ENCODE measurements at places on chromosomes 12 and 14.

GRCh38 chr12:101813117-101813516, 17.6 kb downstream of the GNPTAB start:
- DNase-seq, result no peak

- no peak for DNase-seq
Measured at GRCh38 chr12:50322206-50322605, 38.9 kb upstream of the LIMA1 start.

DNA sequence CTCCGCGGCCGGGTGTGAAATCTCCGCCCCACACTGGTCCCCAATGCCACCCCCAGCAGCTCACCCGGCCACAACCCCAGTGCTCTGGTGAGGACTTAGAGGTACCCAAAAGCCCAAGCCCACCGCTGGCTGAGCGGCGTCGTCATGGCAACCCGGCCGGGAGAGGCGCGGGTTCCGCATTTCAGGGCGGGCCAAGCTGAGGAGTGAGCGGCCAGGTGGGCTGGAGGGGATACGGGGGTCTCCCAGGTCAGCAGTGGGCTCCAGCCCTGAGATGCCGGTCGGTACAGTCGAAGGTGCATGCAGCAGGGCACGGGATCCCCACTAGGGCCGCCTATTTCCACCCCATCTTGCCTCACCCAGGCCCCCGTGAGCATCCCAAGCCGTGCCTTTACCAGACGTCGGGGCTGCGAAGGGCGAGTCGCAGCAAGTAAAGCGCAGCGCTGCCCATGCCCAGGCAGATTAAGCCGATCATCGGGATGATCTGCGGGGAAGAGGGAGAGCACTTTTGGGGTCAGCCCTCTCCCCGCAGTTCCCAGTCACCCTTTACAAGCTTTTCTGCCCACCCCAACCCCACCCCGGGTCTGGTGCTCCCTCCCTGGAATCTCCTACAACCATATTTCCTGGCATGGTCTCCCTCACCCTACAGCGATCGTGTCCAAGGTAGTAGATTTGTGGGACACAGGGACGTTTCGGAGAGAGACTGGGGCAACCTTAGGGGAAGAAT, 6.9 kb downstream of the SHMT2 start:
- no peak for DNase-seq

DNA sequence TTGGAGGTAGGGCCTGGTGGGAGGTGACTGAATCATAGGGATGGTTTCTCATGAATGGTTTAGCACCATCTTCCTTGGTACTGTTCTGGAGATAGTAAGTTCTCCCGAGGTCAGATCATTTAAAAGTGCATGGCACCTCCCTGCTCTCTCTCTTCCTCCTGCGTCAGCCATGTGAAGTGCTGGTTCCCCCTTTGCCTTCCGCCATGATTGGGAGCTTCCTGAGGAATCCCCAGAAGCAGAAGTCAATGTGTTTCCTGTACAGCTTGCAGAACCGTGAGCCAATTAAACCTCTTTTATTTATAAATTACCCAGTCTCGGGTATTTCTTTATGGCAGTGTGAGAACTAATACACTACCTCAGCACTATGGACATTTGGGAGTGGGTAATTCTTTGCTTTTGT, 4.8 kb upstream of the LGMN start:
- DNase-seq, result no peak

- no peak for DNase-seq
Measured at GRCh38 chr12:14905269-14906004, 19.8 kb upstream of the MGP start.

GRCh38 chr14:24224618-24225071, 7.5 kb downstream of the NEDD8 start:
- DNase-seq, result no peak

DNA sequence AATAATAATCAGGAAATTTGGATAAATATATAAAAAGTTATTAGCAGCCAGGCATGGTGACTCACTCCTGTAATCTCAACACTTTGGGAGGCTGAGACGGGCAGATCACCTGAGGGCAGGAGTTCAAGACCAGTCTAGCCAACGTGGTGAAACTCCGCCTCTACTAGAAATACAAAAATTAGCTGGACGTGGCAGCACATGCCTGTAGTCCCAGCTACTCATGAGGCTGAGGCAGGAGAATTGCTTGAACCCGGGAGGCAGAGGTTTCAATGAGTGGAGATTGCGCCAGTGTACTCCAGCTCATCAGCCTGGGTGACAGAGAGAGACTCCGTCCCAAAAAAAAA, 64.5 kb downstream of the SYT1 start:
- DNase-seq, result no peak

- DNase-seq, result no peak
Measured at GRCh38 chr12:546265-546919, 86.7 kb downstream of the B4GALNT3 start.
